ENCODE measurements at places on chromosomes 2 and 18.

DNA sequence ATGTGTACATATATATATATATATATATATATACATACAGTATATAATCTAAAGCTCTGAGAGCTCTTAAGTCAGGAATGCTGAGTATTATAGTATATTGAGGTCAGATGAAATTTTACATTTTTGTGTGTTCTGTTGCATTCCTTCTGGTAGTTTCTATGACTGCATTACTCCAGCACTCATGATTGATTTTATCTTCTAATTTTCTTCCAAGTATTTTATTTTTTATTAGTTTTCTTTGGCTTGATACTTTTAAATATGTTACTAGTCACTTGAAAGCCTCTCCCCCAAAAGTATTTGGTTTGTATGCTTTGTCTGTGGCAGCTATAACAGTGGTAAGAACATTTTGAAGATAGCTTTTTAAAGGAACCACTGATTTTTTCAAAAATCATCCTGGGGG lies 25.0 kb downstream of the METTL21A start:
- no peak for DNase-seq

DNA sequence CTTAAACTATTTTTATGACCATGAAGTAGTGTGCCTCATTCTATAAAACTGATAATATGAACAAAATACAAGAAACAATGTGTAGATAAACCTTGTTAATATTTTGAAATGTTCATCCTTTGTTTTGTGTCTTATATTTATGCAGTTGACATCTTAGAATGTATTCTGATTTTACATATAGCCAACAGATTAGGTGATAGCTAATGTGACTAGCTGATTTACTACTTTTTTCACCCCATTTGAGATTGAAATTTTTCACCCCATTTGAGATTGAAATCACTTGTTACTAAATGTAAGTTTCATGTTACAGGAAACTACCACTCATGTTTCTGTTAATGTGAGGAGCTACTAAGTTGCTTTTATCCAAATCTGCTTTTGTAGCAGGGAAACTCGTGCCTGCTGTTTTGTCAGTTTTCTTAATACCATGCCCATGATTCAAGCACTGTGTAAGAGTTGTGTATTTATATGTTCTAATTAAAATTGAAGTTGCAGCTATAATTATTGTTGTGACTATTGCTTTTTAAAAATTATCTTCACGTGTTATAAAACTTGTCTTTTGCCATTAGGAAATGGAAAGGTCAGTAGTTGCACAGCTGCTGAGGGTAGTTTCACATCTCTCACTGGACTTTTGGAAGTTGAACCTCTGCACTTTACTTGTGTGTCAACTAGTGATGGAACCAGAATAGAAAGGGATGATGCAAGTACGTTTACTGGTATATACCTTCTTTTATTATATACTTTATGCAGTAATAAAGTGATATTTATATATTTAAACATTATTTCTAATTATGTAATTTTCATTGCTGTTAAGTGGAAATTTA lies 96.6 kb downstream of the BIRC6 start:
- DNase-seq, result no peak

DNA sequence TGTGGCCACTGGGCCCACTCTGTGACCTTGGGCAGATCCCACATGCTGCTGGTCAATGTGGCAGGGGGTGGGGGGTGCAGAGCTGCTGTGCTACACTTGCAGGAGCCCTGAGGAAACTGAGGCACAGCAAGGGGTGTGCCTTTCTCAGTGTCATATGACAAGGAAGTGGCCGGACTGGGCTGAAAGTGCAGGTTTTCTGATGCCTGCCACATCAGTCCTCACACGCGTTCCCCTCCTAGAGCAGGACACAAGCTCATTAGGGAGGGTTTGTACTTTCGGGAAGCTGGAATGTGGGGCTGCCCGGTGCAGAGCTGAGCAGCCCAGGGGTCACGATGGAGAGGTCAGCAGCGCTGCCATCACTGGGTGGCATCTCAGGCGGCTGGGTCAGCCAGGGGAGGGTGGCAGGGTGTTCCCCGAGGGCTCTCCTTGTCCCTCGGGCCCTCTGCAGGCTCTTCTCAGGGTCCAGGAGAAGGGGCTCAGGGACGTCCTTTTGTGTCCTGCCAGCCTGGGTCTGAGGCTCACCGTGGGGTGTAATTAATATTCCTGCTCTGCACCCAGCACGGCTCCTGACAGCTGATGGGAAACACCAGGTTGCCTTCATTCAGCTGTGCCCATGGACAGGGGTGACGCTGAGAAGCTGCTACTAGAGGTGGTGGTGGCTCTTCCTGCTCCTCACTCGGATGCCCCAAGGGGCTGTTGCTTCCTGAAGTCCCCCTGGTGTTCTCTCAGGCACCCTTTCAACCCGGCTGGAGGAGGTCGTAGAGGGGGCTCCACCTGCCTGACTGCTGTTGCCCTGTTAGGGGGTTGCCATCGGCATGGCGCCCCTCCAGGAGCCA lies 62.1 kb upstream of the HDAC4 start:
- no peak for DNase-seq

- no peak for DNase-seq
These were observed 441.3 kb upstream of the SLC14A2 start for GRCh38 chr18:45173799-45174519.

GRCh38 chr2:54803783-54804751 lies 80.6 kb downstream of the EML6 start:
- no peak for DNase-seq

DNA sequence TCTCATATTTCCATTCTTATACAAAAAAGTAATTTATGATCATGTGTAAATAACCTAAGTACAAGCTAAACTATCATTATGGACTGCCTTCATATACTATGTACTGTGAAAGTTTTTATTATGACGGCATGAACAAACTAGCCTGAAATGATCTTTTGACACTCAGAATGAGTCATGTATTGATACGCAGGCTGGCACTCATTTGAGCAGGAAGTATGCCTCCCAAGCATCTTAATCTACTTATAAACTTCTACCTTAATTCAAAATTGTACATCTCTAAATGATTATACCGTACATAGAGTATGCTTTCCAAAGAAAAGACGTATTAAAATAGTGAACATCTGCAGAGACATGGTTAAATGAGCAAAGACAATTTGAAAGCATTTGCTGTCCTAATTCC lies 207.1 kb upstream of the SPOPL start:
- DNase-seq, result no peak

- no peak for DNase-seq
These were observed 77.7 kb downstream of the THADA start for GRCh38 chr2:43518181-43518580.

Measured in glutamatergic neuron (in vitro differentiated cells).